CD4-positive, alpha-beta memory T cell (primary cell): ENCODE measurements at places on chromosomes 4 and X. TPM values are rescaled to one million over a fixed set of nuclear protein-coding genes. Genes with fewer than 3 reads are reported as not detected.

The MAGEB17 gene
- total RNA-seq: not detected

GRCh38 chrX:112536544-112536943 lies 143.2 kb downstream of the LHFPL1 start:
- no peak overlapping the region for H3K27ac ChIP-seq
- H3K4me1 ChIP-seq: no peaks in the 10 kb centered on the region
- no peak for DNase-seq
- H3K27me3 ChIP-seq: no peaks in the 10 kb centered on the region
- H3K4me3 ChIP-seq: no peak overlapping the region

- no peaks in the 10 kb centered on the region for H3K4me1 ChIP-seq
- no peak overlapping the region for H3K27ac ChIP-seq
- no peaks in the 10 kb centered on the region for H3K36me3 ChIP-seq
- no peaks in the 10 kb centered on the region for H3K27me3 ChIP-seq
- DNase-seq: no peak
- H3K4me3 ChIP-seq: no peak overlapping the region
These were observed 345.2 kb upstream of the GRID2 start for GRCh38 chr4:91958596-91958995.

- H3K36me3 ChIP-seq: no peaks in the 10 kb centered on the region
- H3K4me1 ChIP-seq: no peaks in the 10 kb centered on the region
- no peaks in the 10 kb centered on the region for H3K27me3 ChIP-seq
- H3K4me3 ChIP-seq: no peak overlapping the region
- H3K27ac ChIP-seq: no peak overlapping the region
These were observed 230.7 kb upstream of the STK26 start for GRCh38 chrX:131792356-131792749.

DNA sequence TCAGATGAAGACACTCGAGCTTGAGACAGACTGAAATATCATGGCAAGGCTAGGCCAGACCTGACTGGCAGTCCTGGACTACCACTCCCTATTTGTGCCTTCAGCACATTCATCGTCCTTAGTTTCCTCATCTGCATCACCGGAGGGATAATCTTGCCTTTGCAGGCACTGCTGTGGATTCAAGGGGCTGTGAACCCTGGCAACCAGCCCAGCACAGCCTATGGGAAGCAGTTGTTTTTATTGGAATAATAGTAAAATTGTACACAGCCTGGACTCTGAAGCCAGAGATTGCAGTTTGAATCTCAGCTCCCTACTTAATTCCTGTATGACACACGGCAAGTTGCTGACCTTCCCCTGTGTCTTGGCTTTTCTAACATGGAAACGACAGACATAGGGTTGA lies 161.0 kb downstream of the NSUN7 start:
- H3K36me3 ChIP-seq: no peaks in the 10 kb centered on the region
- H3K27ac ChIP-seq: no peak overlapping the region
- no peak for DNase-seq

DNA sequence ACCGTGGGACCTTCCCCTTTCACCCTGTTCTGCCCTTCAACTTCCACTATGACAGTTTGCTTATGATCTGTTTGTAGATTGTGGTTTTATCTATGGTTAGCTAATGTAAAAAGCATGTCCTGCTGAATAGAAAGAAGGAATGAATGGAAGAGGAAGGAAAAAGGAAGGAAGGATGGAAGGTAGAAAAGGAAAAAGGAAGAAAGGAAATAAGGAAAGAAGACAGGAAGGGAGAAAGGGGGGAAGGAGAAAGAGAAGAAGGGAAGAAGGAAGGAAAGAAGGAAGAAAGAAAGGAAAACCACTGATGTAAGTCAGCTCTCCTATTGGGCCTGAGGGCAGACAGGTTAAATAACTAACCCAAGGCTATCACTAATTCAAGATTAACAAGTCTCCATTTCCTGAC lies 319.1 kb upstream of the KLF3 start:
- no peaks in the 10 kb centered on the region for H3K27me3 ChIP-seq
- no peaks in the 10 kb centered on the region for H3K4me1 ChIP-seq
- no peak overlapping the region for H3K4me3 ChIP-seq

DNA sequence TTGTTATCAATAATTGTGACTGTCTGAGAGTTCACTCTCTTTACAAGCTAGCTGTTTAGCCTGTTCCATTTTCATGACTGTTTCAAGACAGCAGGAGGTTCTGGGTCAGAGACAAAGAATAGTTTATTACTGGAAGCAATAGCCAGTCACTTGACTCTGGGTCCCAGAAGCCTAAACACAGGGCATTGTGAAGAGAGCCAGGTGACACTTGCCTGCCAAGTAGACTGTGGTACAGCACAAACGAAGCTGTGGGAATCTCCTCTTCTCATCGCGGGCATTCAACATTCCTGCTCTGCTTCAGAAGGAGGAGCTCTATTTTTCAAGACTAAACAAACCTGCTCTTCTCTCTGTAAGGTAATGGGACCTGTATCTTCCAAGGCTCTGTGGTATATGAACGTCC lies 485.1 kb downstream of the TRIML1 start:
- H3K27me3 ChIP-seq: no peaks in the 10 kb centered on the region
- H3K27ac ChIP-seq: no peak overlapping the region
- no peak for DNase-seq
- H3K36me3 ChIP-seq: no peaks in the 10 kb centered on the region
- no peak overlapping the region for H3K4me3 ChIP-seq

The SLC9B1 gene
- total RNA-seq: 5.2 TPM

DNA sequence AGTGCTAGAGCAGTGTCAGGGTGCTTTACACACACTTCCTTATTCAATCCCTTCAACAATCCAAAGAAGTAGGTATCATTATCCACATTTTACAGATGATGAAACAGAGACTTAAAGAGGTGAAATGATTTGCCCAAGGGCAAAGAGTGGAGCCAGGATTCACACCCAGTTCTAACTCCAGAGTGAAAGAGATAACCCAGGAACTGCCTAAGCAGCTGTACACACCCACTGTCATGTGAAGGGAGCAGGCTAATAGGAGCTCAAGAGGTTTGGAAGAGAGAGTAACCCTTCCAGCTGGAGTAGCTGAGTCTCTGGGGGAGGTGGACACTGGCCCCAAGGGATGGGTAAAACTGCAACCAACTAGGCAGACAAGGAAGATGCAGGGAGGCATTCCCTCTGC lies 92.5 kb downstream of the FBXL5 start:
- no peak overlapping the region for H3K27ac ChIP-seq
- no peaks in the 10 kb centered on the region for H3K36me3 ChIP-seq
- no peak for DNase-seq
- H3K27me3 ChIP-seq: no peaks in the 10 kb centered on the region
- no peaks in the 10 kb centered on the region for H3K4me1 ChIP-seq
